ENCODE measurements at places on chromosomes 1 and 21.

DNA sequence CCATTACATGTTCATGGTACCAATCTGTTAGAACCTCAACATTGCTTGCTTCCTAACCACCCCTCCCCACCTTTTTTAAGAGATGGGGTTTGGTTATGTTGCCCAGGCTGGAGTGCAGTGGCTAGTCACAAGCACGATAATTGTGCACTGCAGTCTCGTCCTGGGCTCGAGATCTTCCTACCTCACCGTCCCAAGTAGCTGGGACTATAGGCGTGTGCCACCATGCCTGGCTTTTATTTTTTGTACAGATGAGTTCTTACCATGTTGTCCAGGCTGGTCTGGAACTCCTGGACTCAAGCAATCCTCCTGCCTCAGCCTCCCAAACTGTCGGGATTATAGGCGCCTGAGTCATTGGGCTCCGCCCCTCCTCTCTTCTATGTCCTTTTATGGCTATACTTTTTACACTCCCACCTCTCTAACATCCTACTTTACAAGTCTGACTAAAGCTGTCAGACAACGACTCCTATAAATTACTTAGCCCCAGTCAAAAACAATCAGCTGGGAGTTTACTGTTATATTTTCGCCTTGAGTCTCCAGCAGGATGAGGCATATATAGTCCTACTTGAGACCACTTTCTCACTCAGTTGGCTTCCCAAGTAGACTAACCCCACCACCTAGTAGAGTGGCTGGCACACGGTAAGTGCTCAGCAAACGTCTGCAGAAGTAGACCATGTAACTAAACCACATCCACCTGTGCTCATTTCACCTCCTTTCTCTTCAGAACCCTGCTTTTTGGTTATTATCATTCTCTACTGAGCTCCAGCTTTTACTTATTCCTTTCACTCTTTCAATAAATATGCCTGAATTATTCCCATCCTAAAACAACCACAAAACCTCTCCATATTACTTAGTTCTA lies 13.8 kb downstream of the ENSA start:
- DNase-seq = no peak

DNA sequence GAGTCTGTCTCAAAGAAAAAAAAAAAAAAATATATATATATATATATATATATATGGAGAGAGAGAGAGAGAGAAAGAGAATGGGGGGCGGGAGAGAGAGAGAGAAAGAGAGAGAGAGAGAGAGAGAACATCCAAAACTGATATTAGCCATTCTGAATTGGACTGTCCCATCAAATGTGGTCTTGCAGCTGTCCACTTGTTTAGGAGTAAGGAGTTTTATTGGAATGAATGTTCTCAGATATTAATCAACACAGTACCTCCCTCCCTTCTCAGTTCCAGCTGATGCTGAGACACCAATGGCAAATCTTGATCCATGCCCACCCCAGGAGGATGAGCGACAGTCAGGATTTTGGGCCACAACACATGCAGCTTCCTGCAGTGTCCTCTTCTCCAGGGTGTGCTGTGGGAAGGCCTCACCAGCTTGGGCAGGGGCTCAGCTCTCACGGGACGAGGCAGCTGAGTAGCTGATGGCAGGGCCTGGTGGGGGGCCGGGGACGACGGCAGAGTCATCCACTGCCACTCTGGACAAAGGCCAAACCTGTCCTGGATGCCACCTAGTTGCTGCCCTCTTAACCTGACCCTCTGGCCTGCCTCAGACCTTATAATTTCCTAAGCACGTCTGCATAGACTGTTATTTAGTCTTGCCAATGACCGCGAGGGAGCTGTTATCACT lies 9.3 kb upstream of the CLDN14 start:
- DNase-seq = no peak

GRCh38 chr1:42282867-42283583 lies 52.0 kb downstream of the FOXJ3 start:
- DNase-seq = no peak

GRCh38 chr1:1348420-1349255 lies 580 bp downstream of the DVL1 start:
- DNase-seq = peak; percentile 65

GRCh38 chr1:206706298-206706791 lies 21.6 kb downstream of the MAPKAPK2 start:
- DNase-seq = no peak

DNA sequence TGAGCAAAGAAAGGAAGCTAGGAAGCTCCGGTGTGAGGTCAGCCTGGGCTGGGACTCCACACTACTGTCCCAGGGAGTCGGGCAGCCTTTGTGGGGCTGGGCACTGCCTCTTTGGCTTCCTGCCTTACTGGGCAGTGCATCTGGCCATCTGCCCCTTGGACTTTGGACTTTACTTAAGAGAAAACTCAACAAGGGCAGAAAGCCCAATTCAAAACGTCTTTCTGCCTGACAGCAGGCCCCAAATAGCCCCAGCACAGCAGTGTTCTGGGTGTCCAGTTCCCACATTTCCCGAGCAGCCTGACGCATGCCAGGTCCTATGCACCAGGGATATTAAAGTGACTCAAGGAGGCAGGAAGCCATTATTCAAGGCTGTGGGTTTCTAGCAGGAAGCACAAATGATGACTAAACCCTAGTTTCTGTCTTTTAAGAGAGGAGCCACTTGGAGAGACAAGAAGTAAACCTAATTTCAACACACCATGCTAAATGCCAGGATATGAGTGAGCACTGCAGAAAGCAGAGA lies 37.9 kb upstream of the EDEM3 start:
- DNase-seq = no peak

DNA sequence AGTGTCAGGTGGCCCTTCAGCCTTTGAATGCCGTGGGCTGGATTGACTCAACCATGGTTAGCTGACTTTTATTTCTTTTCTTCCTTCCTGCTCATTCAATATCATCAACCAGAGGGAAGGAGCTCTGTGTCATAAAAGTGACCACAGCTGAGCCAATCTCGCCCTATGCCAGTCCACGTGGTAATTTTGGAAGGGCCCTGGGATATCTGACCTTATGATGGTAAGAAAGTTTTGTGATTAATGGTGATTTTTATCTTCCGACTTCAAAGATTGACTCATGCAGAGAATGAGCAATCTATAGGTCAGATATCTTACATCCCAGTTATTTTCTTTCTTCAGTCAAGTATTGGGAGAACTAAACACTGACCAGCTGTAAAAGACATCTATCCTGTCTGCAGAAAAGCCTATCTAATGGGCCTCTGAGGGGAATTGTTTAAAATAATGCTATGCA lies 170.3 kb downstream of the ZC3H11B start:
- DNase-seq = no peak

GRCh38 chr1:34268311-34268954 lies 91.7 kb downstream of the C1orf94 start:
- no peak for DNase-seq

DNA sequence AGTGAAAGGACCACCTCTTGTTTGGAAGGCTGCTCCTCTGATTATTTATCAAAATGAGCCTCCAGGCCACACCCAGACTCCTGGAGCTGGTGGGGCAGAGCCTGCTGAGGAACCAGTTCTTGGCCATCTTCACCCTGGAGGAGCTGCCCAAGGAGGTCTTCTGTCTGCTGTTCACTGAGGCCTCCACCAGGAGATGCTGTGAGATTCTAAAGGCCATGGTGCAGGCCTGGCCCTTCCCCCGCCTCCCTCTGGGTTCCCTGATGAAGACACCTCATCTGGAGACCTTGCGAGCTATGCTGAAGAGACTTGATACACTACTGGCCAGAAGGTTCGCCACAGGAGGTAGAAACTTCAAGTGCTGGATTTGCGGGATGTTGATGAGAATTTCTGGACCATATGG lies 61.7 kb upstream of the GJA8 start:
- DNase-seq = no peak

GRCh38 chr1:30756545-30757351 lies 826 bp downstream of the LAPTM5 start:
- DNase-seq = no peak

GRCh38 chr1:7579831-7580804 lies 191.0 kb upstream of the VAMP3 start:
- DNase-seq = no peak

DNA sequence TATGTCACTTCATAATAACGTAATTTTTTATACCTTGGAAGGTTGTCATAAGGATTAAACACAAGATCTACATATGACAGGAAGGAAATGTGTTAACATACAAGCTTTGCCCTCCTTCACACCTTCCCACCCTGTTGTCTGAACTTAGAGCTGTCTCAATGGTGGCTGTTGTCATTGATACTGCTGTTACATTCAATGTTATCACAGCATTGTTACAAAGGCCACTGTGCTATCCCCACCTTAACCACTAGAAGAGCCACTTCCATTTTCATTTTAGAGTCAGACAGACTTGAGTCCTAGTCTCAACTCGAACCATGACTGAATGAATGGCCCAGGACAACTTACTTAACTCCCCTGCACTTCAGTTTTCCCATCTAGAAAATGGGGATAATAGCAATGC lies 31.2 kb downstream of the TAS1R2 start:
- no peak for DNase-seq

DNA sequence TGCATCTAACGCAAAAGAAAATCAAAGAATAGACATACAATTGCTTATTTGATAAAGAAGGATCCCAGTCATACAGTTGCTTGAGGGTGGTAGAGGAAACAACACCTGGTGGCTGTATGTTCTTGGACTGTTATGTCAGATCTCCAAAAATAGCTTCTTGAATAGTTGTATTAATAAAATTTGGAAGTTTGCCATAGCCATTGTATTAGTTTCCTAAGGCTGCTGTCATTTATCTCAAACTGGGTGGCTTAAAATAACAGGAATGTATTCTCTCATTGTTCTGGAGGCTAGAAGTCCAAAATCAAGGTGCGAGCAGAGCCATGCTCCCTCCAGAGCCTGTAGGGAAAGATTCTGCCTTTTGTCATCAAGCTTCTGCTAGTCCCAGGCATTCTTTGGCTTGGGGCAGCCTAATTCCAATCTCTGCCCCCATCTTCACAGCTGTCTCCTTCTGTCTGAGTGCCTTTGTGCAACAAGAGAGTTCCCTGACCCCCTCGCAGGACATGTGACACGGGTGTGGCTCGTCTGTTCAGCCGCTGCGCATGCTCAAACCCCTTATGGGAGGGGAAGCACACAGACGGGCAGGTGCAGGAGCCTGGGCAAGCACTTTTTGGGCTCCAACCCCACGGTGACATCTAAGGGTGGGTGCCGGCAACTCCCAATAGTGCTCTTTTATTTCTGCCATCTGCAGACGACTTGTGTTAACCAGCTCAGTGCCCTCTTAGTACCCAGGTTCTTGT lies 21.7 kb upstream of the GRIK1 start:
- DNase-seq = no peak

GRCh38 chr1:100456880-100457279 lies 81.1 kb upstream of the GPR88 start:
- DNase-seq = no peak

DNA sequence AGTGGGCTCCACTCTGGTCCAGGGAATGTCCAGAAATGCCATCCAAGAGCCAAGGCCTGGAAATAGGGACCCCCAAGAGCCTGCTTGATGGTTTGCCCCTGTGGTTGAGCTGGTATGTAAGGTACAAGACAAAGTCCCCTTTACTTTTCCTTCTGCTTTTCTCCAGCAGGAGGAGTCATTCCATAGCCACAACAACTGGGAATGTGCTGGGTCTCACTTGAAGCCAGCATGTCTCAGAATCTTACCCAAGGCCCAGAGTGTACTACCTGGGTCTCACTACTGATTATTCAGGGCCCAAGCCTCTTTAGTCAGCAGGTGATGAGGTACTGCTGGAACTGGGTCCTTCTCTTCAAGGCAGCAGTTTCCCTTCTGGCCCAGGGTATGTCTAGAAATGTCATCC lies 62.1 kb upstream of the CD55 start:
- peak; percentile 39 for DNase-seq

DNA sequence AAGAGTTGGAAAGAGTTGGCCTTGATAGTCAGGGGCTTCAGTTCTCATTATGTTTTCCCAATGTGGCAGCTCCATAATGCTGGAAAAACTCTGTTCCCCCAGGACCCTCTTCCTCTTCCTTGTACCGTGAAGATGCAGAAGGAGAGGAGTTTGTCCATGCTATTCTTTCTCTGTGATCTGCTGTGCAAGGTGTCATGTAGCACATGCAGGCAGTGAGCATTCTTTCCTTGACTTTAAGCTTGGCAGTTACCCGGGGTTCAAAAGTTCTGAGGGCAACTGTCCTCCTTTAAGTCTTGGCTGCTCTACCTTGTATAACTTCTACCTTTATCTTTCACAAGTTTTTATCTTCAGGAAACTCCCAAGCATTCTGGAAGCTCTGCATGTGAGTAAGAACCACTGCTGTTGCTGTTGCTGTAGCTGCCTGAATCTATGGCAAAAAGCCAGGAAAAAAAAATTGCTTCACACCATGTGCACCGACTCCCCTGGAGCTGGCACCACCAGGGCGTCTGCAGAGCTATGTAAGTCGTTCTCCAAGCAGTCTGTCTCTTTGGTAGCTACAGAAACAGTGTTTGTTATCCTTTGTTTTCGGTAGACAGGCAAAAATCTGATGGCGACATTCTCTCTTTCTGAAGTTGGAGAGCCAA lies 42.7 kb upstream of the SLC16A1 start:
- DNase-seq = peak; percentile 86

DNA sequence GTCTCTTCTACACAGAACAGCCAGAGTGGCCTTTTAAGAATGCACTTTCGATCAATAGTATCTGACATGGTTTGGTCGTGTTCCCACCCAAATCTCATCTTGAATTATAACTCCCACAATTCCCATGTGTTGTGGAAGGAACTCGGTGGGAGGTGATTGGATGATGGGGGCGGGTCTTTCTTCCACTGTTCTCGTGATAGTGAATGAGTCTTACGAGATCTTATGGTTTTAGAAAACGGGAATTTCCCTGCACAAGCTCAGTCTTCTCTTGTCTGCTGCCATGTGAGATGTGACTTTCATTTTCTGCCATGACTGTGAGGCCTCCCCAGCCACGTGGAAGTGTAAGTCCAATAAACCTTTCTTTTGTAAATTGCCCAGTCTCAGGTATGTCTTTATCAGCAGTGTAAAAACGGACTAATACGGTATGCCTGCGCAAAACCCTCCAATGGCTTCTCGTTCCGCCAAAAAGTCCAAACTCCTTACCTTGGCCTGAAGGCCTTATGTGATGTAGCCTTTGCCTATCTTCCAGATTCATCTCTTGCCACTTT lies 23.0 kb upstream of the SMG7 start:
- no peak for DNase-seq

GRCh38 chr1:172781513-172782140 lies 122.7 kb downstream of the FASLG start:
- no peak for DNase-seq

GRCh38 chr21:31252091-31252490 lies 92.0 kb downstream of the TIAM1 start:
- DNase-seq = no peak

DNA sequence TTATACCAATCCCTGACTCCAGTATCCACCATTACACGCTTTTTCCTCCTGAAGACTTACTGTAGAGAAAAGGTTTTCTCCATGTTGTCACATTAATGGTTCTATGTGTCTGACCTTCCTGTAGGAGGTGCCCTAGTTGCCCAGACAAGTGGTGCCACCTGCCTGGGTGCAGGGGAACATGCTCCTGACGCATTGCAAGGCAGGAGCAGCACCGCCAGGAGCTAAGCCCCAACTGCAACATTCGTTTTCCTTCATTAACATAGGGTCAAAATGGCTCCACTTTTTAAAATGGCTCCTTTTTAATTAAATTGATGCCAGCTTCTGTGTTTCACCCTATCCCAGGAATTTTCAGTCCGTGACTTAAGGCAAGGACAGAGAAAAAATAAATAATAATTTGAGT lies 220.1 kb upstream of the SAMSN1 start:
- no peak for DNase-seq

GRCh38 chr1:91717839-91718238 lies 168.1 kb downstream of the TGFBR3 start:
- DNase-seq = no peak

- no peak for DNase-seq
Observed at GRCh38 chr1:110258734-110259133, 48.6 kb downstream of the KCNC4 start.

- no peak for DNase-seq
Observed at GRCh38 chr1:69569175-69569541, 1.4 kb downstream of the LRRC7 start.

Measured in large intestine (tissue), 12 donors.